ENCODE measurements at places on chromosomes 1 and 21.

GRCh38 chr21:44424608-44425306 is 30.6 kb upstream of the LRRC3 start:
- no peak for DNase-seq

DNA sequence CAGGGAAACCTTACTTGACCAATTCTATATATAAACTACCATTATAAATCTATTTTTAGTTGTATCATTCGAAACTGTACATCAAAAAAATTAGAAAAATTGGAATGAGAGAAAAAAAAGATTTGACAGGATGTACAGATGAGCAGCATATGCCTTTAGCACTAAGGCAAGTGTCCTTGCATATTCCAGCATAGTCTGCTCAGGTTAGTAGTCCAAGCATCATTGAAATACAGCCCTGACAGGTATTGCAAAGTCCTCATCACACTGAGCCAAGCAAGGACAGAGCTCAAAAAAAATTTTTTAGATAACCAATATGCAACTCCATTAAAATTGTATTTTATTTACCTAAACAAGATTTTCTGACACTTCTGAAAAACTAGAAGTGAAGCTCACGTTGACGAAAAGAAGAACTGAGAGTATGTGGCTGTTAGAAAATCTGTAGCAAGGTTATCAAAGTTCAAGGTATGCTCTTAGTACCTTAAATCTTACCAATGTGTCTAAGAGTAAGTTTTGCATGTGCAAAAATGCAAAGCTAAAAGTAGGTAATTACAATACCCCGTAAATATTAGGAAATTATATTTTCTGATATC is 465.6 kb upstream of the ADGRL4 start:
- DNase-seq = no peak

DNA sequence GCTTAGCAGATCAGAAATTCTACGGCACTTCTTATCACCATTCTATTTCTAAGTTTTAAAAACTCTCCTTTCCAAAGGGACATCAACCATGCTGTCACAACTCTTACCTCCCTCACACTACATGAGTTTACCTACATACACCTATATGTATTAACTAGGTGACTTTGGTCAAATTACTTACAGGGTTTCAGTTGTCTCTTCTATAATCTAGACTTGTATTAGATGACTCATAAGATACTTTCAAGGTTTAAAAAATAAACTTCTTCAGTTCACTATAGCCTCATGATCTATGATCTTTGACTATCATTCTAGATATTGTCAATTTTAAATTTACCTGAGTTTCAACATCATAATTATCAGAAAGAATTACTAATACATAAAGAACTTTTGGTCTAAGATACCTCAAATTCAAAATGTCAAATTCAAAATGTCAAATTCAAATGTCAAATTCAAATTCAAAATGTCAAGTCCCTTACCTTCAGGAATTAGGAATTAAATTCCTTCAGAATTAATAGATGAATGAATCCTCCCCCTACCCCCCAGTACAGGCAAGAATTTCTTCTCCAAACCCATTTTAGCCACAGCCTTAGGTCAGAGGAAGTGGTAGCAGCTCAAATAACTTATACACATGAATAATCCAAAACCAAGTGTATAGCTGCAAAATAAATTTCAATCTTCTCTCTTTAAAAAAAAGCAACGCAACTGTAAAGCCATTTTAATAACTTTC is 31.1 kb downstream of the OTUD7B start:
- DNase-seq = no peak

DNA sequence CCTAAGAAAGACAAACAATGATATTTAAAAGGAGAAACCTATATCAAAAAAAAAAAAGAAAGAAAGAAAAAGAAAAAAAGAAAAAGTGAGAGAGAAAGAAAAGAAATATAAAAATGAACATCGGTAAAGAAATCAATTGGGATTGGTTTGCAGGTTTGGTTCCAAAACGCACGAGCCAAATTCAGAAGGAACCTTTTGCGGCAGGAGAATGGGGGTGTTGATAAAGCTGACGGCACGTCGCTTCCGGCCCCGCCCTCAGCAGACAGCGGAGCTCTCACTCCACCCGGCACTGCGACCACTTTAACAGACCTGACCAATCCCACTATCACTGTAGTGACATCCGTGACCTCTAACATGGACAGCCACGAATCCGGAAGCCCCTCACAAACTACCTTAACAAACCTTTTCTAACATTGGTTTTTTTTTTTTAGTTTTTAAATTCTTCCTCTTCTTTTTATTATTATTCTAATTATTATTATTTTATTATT is 11.7 kb downstream of the LHX9 start:
- no peak for DNase-seq

- no peak for DNase-seq
Measured at GRCh38 chr1:111271464-111271801, 19.2 kb upstream of the CHIA start.

- no peak for DNase-seq
Measured at GRCh38 chr1:1080122-1080757, 6.1 kb upstream of the RNF223 start.

DNA sequence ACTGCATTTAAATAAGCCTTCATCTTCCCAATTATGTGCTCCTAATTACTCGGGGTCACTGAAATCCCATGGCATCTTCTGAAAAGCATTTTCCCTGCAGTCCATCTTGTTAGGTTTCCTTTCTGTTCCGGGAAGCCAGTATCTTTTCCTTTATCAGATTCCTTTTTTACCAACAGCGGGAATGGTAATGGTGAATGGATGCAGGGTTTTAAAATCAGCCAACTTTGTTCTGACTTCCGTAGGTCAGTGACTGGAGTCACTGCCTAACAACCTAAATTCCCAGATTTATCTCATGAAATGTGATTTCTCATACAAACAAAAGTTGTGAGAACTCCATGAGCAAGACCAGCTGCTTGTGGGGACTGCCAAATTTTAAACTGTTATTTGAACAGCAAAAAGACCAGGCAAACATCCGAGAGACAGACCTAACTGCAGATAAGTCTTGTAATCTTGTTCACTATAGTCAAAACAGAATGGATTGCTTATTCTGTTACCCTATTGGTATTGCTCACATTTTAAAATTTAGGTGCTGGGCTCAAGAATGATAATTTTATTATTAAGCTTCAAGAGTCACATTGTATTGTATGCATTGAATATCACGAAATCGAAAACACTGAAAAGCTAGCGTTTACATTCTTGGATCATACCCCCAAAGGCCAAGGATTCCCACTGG is 1.2 kb upstream of the RWDD3 start:
- DNase-seq = no peak

- no peak for DNase-seq
Measured at GRCh38 chr1:192100686-192101468, 57.4 kb upstream of the RGS18 start.

GRCh38 chr1:180800945-180801344 is 111.8 kb upstream of the KIAA1614 start:
- no peak for DNase-seq

DNA sequence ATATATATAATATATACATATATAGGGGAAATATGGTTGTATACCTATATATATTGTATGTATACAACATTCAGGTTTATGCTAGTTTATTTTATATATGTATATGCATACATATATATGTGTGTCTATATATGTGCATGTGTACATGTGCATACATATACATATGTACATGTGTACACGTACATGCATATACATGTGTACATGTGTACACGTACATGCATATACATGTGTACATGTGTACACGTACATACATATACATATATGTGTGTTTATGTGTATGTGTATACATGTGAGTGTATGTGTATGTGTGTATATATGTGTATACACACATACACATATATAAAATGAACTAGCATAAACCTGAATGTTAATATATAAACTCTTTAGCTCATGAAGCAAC is 220.9 kb downstream of the FAF1 start:
- no peak for DNase-seq

- DNase-seq = no peak
Measured at GRCh38 chr21:16363100-16363499, 633.3 kb downstream of the USP25 start.

DNA sequence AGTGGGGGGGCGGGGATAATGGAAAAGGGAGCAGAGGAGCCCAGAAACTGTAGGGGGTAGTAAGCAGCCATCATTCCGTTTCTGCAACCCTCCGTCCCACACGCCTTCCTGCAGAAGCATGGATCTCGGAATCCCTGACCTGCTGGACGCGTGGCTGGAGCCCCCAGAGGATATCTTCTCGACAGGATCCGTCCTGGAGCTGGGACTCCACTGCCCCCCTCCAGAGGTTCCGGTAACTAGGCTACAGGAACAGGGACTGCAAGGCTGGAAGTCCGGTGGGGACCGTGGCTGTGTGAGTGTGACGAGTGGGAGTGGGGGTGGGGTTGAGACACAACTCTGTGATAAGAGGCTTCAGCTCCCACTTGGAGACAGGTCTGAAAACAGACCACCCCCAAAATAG is 706 bp downstream of the CREB3L4 start:
- DNase-seq = no peak

DNA sequence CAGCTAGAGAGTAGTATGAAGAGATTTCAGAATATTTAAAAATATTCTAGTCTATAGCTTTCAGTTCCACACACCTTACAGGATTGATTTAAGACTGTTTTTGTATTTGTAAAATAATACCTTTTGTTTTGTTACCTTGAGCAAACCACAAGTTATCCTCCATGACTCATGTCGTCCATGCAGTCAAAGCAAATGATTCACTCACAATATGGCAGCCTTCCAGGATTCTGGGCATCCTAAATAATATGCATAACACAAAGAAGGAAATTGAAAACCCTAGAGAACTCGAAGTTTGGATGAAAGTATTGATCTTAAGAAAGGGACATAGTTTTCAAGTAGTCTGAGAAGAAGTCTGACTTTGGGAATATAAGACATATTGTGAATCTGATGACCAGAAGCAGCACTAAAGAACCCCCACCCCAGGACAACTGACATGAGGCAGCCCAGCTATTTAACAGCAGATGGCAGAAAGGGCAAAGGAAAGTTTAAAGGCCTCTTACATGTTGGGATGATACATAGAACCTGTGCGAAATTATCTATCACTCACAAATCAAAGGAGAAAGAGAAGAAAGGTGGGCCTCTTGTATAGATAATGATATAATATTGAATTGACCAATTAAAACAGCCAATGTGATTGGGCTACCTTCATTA is 857.9 kb downstream of the BRINP3 start:
- DNase-seq = no peak

DNA sequence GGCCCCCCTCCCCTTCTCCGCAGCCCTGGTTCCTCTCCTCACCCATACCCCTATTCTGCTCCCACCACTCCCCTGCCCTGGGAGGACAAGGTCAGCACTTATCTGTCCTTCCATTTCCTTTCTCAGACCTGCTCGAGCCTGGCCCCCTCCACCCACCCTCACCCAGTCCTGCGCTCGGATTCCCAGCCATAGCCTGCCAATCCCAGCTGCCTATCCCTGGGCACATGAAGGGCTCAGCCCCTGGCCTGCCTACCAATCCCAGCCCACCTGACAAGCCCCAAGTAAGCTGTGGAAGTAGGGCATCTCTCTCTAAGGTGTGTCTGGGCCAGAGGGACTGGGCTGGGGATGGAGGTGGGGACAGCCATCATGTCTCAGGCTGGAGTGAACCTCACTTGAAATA is 5.4 kb downstream of the BLACAT1 start:
- DNase-seq = no peak

DNA sequence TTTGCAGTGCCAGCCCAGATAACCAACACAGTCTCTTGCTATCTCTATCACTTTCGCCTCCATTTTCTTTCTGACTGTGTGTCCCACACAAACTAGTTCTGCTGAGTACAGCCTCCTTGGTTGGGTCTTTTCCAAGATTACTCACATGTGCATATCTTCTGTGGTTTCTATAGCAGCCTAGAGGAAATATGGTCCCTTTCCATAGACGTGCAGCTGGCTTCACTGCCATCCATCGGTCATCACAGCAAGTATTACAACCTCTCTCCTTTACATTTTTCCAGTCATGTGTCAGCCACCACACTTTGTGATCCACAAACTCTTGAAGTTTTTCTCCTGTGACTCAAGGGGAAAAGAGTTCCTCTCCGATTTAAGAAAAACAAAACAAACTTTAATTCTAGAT is 893.4 kb upstream of the ADGRL4 start:
- no peak for DNase-seq

DNA sequence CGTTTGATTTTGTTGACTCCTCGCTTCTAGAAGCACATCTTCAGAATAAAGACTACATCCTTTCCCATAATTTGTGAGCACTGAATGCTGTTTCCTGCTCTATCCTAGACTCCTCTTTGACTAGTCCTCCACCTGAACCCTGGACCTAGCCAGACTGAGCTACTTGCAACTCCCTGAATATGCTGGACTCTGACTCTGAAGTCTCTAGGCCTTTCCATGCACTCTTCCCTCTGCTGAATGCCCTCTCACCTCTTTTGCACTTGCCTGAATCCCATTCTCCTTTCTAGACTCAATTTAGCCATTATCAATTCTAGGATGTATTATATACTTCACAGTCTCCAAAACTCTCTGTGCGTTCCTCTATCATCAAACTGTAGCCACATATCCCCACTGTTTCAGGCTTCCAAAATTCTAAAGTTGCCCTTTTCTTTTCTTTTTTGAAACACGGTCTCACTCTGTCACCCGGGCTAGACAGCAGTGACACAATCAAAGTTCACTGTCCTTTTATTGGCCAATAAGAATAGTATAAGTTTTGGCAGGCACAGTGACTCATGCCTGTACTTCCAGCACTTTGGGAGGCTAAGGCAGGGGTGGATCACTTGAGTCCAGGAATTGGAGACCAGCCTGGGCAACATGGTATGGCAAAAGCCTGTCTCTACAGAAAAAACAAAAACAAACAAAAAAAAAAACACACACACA is 127.0 kb downstream of the LTN1 start:
- no peak for DNase-seq

DNA sequence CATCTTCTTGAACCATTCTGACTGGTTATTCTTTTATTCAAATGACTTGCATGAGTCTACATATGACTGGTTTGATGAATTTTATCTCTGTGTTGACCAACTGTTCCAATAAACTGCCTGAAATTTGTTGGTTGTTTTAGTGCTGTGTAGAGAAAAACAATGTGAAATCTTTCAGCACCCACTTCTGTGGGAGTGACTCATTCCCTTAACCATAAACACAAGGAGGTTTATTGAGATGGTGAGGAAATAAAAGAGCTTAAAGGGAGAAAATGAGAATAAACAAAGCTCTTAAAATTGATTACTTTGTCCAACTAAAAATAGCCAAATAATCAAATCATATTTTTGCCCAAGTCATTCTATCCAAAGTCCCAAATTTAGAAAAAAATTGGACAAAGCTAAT is 341.1 kb downstream of the TGFB2 start:
- no peak for DNase-seq

DNA sequence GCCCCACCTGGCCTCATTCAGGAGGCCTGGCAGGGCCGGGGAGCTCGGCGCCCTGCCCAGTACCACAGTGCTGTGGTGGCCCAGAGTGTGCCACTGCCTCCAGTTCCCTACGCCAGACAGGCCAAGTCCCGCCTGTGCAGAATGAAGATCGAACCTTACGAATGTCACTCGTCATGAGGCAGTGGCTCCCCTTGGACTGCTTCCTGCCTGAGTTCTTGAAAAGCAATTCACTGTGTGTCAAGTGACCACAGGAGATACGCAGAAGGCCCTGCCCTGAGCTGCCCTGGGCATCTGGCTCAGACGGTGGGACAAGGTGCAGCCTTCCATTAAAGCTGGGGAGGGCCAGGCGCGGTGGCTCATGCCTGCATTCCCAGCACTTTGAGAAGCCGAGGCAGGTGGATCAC is 49.6 kb upstream of the LRP8 start:
- DNase-seq = no peak

GRCh38 chr1:3529099-3529729 is 74.7 kb downstream of the ARHGEF16 start:
- no peak for DNase-seq

All from stimulated activated CD4-positive, alpha-beta T cell treated with anti-CD3 and anti-CD28 coated beads, Interleukin-2, amount 100 ng/mL, for 48 hours (primary cell).